ENCODE measurements at places on chromosomes 11 and 22.
A peak's percentile ranks its signal among the peaks of the same experiment; 100 is the strongest.

GRCh38 chr11:3200388-3201111 is 18.1 kb downstream of the MRGPRG start:
- DNase-seq = no peak

GRCh38 chr11:124294687-124295086 is 19.1 kb downstream of the OR8D1 start:
- no peak for DNase-seq

DNA sequence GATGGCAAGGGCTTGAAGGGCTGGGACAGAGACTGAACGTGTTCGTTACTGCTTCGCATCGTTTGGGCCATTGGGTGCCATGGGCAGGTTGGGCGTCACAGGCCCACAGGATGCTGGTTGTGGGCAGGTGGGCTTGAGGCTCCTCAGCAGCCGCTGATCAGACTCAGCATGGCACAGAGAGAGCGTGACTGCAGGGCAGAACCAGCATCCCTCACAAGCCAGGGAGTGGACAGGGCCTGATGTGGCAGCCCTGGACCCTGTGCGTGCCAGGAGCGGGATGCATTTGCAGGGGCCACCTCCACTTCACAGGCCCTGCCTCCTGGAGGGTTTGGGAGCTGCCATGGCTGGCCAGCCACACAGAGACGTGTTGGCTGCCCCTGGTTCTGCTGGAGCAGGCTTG is 1228.3 kb downstream of the BRD1 start:
- DNase-seq = no peak

DNA sequence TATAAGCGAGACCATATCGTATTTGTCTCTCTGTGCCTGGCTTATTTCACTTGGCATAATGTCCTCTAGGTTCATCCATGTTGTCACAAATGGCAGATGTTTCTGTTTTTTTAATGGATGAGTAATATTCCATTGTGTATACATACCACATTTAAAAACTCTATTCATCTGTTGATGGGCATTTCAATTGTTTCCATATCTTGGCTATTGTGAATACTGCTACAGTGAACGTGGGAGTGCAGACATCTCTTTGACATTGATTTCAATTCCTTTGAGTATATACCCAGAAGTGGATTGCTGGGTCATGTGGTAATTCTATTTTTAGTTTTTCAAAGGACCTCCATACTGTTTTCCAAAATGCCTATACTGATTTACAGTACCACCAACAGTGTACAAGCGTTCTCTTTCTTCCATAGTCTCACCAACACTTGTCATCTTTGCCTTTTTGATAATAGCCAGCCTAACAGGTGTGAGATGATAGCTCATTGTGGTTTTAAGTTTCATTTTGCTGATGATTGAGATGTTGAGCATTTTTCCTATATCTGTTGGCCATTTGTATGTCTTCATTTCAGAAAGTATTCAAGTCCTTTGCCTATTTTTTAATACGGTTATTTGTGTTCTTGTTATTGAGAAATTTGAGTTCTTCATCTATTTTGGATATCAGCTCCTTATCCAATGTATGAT is 194.7 kb upstream of the E2F8 start:
- DNase-seq = no peak

DNA sequence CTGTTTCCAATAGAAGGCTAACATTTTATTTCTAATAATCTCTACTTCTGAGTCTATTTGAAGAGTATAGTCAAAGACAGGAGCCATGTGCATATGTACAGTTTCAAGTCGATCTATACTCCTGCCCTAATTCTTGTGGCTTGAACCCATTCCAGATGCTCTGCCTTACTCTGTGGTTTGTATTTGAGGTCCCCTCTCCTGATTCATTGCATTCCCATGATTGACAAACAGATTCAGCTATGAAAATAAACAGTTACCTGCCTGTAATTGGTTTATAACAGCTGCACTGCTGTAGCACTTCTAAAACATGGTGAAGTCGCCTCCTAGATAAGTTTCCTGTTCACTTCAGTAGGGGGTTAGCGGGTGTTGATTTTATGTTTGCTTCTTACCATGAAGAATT is 138.7 kb downstream of the SOX6 start:
- DNase-seq = no peak

GRCh38 chr11:78022397-78023396 is at the start of gene KCTD14:
TSS of gene KCTD14 (minus strand) at chr11:78023276. CDS start at chr11:78023249, 27 bp downstream.
- DNase-seq = no peak

GRCh38 chr11:119794141-119794665 is 65.2 kb upstream of the NECTIN1 start:
- DNase-seq = no peak

DNA sequence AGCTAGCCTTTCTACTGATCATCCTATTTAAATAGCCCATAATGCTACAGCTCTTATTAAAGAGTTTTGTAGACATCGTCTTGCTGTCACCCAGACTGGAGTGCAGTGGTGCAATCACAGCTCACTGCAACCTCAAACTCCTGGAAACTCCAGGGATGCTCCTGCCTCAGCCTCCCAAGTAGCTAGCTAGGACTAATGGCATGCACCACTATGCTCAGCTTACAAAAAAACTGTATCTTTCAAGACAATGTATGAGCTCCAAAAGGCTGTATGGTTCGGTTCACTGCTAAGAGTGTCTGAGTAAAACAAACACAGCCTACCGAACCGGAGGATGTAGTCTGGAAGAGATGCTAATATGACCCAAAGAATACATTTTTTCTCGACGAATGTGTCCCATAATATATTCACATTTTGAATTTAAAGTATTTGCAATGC is 2.6 kb downstream of the TAF1D start:
- no peak for DNase-seq

- DNase-seq = peak; percentile 37
These were observed 15.1 kb downstream of the TBC1D22A start for GRCh38 chr22:46777609-46777970.

DNA sequence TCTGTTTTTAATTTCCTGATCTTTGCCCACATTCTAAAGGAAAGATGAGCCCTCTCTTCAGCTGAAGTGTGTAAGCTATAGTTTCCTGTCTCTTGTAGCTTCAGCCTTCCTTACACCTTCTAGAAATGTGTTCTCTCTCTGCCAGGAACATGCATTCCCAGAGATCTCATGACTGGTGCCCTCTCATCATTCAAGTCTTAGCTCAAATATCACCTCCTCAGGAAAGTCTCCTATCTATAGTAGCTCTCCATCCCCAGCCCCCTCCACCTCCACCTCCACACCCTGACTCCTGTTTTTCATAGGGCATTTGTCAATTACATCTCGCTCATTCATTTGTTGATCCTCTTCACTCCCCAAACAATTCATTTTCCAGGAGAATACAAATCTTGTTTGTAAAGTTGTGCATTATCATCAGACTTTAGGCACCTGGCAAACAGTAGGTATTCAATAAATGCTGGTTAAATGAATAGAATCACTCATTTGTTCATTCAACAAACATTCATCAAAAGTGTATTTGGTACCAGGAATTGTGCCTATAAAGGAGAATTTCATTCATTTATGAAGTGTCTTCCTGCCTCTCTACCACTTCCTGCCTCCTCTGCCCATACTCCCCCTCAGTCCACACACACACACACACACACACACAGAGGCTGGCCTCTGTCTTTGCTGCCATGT is 160.3 kb downstream of the BBOX1 start:
- DNase-seq = no peak

GRCh38 chr11:2321311-2321683 is 19.5 kb downstream of the TSPAN32 start:
- no peak for DNase-seq

- DNase-seq = no peak
These were observed 25.1 kb downstream of the MUC2 start for GRCh38 chr11:1099519-1100355.

GRCh38 chr11:82989628-82990404 is 81.9 kb downstream of the RAB30 start:
- no peak for DNase-seq

GRCh38 chr22:46578824-46579561 is 41.2 kb upstream of the GRAMD4 start:
- no peak for DNase-seq

GRCh38 chr11:111438168-111438567 is 59.1 kb upstream of the POU2AF1 start:
- no peak for DNase-seq

- no peak for DNase-seq
These were observed 940.9 kb downstream of the BRD1 start for GRCh38 chr22:48886604-48887393.

DNA sequence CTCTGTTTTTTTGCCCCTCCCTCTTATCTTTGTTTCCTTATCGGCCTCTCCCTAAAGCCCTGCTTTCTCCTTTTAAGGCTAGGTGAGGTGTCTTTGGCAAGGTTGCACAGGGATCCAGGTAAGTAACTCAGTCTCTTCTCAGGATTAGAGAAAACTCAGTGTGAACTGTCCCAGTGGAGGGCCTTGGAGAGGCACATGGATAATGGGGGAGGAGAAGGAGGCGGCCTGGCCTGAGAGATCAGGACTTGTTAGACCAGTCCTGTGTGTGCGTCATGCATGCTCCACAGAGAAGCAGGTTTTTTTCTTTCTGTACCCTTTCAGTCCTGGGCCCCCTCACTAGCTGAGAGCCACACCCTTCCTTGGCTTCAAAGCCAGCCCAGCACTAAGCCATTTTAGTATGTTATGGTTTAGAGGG is 19.9 kb downstream of the CTNND1 start:
- DNase-seq = no peak

DNA sequence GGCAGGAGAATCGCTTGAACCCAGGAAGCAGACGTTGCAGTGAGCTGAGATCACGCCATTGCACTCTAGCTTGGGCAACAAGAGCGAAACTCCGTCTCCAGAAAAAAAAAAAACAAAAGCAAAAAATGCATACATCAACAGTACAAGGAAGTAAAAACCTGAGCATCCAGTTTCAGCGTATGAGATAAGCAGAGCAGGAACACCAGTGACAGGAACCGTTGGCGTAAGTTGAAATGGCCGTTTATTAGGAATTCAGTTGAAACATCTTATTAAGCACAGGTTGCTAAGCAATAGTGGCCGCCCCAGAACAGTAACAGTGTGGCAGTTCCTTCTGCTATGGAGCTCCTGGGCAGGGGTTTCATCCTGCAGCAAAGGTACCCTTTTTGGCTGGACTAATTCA is 4.0 kb upstream of the L3MBTL2 start:
- DNase-seq = no peak

DNA sequence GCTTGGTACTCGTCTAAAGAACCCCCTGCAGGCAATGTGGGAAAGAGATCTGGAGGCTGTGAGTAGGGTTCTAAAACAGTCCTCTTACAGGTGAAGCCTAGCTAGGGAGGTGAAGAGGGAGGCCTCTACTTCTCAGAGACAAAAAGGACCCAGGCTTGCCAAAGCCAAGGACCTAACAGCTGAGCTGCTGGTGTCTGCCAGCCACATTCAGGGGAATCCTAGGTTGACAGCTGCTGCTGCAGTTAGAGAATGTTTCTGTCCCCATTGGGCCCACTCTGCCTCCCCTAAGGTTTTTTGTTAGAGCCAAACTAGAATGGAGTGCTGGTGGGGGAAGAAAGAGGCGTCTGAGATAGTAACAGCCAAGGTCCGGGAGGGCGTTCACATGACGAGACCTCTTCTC is 26.6 kb upstream of the TLCD5 start:
- DNase-seq = no peak

- no peak for DNase-seq
These were observed 58.3 kb downstream of the LDLRAD3 start for GRCh38 chr11:36002196-36002595.

GRCh38 chr11:68432874-68433273 is 27.7 kb upstream of the PPP6R3 start:
- DNase-seq = no peak

GRCh38 chr11:27055065-27055682 is 14.6 kb downstream of the BBOX1 start:
- DNase-seq = no peak

GRCh38 chr11:92278791-92279433 is 54.3 kb downstream of the FAT3 start:
- no peak for DNase-seq

- DNase-seq = no peak
These were observed 382.2 kb upstream of the ANO5 start for GRCh38 chr11:21810650-21811049.

DNA sequence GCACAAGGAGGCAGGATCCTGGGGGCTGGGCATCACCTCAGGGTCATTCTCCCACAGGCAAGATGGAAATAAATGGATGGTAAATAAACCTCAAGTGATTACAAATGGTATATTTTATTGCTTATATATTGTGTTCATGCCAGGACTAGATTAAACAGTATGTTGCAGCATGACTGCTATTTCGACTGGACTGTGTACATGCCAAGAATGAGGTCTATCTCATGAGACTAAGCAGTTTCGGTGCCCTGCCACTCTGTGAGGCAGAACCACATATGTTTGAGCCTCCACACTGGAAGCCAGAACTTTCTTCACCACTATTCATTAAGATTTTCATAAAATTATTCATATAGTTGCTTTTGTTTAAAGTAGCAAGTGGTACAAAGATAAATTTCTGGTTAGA is 140.2 kb downstream of the DDX10 start:
- no peak for DNase-seq

Data from stimulated activated CD4-positive, alpha-beta T cell treated with anti-CD3 and anti-CD28 coated beads, Interleukin-1b, Interleukin-23, amount 100 ng/mL, for 24 hours (primary cell).